ENCODE measurements at places on chromosomes 1 and 21.

DNA sequence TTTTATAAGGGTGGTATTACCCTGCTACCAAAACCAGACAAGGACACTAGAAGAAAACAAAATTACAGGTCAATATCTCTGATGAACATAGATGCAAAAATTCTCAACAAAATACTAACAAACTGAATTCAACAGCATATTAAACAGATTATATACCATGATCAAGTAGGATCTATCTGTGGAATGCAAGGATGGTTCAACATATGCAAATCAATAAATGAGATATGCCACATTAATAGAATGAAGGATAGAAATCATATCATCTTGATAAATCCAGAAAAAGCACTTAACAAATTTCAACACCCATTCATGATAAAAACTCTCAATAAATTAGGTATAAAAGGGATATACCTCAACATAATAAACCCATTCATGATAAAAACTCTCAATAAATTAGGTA is 24.3 kb upstream of the MYBPHL start:
- no peak for DNase-seq

DNA sequence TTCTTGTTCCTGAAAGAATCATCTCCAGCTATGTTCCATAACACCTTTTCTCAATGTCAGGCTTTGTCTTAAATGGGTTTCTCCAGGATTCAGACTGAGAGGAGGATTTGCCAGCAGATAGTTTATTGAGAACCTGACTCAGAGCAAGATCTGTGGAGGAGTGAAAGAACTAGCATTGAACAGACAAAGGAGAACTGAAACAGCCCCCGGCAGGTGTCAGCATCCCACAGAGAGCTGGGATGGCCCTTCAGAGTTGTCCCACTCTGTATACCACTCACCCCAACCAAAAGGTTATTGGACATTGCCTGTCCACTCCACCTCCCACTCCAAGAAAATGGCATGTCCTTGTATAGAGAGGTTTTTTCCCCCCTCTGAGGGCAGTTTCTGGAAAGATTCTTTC is 270.7 kb downstream of the PAPPA2 start:
- DNase-seq, result no peak

GRCh38 chr1:170196490-170197236 is 50.9 kb downstream of the NTMT2 start:
- DNase-seq, result no peak

- DNase-seq, result no peak
Measured at GRCh38 chr21:31752352-31752751, 20.4 kb upstream of the SCAF4 start.

All from T-cell (primary cell).